ENCODE measurements at places on chromosomes 5 and 9. TPM values are rescaled to one million over a fixed set of nuclear protein-coding genes. Genes with fewer than 3 reads are reported as not detected.

DNA sequence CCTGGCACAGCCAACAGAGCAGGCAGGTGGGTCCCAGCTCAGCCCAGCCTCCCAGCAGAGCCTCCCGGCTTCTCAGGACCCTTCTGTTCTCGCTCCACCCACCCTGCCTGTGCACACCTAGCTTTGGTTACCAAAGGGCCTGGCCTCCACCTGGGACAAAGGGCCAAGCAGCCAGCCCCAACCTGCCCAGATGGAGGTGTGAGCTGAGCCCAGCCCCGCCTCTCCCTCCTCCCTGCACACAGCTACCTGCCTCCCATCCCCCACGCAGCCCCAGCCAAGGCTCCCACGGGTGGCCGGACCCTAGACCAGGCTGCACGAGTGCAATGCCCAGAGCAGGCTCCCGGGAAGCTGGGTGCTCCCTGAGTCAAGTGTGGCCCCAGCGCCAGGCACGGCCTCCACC lies 5.6 kb downstream of the TPRN start:
- H3K36me3 ChIP-seq, result no peaks in the 10 kb centered on the region
- peaks cover 11% of the 10 kb centered on the region for H3K4me1 ChIP-seq
- DNase-seq, result no peak

DNA sequence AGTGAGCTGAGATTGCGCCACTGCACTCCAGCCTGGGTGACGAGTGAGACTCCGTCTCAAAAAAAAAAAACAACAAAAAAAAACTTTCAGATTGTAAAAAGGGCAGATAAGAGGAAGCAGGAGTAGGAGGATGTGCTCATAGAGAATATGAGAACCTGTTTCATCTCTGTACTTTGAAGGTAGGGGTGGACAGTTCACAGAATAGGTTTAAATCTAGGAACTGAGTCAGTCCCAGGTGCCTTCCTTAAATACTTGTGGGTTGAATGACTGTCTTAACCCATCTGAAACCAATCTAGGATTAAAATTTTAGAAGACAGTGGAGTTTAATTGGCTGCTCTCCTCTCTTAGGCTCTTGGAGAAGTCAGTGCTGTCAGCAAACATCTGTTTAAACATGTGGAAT lies 12.4 kb downstream of the POLK start:
- H3K4me3 ChIP-seq, result no peak overlapping the region
- H3K27me3 ChIP-seq, result no peaks in the 10 kb centered on the region

DNA sequence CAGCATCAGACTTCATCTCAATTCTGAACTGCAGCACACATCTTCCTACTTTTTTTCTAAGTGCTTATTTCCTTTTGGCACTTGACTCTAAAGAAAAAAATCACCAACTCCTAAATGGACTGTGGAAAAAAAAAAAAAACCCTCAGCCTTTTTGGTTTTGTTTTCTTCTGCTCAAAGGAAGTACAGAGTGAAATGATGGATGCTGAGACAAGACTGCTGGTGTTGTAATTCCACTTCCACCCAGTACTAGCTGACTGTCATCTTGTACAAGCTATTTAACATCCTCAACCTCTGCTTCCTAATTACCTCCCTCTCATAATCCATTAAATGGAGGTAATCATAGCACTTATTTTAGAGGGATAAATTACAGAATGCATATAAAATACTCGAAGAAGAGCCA lies 171.5 kb upstream of the GNA14 start:
- H3K27me3 ChIP-seq, result no peaks in the 10 kb centered on the region
- no peak overlapping the region for H3K4me3 ChIP-seq
- H3K27ac ChIP-seq, result no peak overlapping the region
- H3K36me3 ChIP-seq, result peaks cover 2% of the 10 kb centered on the region
- peaks cover 21% of the 10 kb centered on the region for H3K4me1 ChIP-seq

- H3K4me3 ChIP-seq, result no peak overlapping the region
- H3K4me1 ChIP-seq, result no peaks in the 10 kb centered on the region
- no peaks in the 10 kb centered on the region for H3K36me3 ChIP-seq
- H3K27me3 ChIP-seq, result peaks cover 8% of the 10 kb centered on the region
- no peak overlapping the region for H3K27ac ChIP-seq
- no peak for DNase-seq
These were observed 291.9 kb downstream of the COX7C start for GRCh38 chr5:86909418-86910295.

DNA sequence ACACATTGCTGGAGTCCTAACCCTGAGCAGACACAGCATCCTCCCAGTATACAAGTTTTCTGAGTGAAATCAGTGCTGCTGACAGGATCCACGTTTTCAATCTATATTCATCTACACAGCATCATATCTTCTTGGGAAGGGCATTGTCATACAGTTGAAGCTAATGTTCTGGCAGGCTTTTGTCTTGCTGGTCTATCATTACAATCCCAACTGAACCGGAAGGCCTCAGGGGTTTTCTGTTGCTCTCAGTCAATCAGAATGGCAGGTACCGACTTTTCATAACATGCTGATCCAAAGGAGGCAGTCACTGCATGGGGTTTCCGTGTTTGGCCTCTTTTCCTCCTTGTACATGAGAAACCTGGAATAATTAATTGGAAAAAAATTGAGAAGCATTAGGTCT lies 2118.8 kb upstream of the WWC1 start:
- DNase-seq, result no peak
- no peak overlapping the region for H3K27ac ChIP-seq
- H3K4me1 ChIP-seq, result no peaks in the 10 kb centered on the region
- no peaks in the 10 kb centered on the region for H3K27me3 ChIP-seq

- no peak for DNase-seq
- no peak overlapping the region for H3K4me3 ChIP-seq
- peaks cover 46% of the 10 kb centered on the region for H3K4me1 ChIP-seq
- no peaks in the 10 kb centered on the region for H3K27me3 ChIP-seq
These were observed 17.1 kb downstream of the VPS13A start for GRCh38 chr9:77194423-77194822.

GRCh38 chr5:179298181-179298993 lies 46.9 kb downstream of the ADAMTS2 start:
- no peaks in the 10 kb centered on the region for H3K36me3 ChIP-seq
- H3K4me1 ChIP-seq, result no peaks in the 10 kb centered on the region
- H3K27ac ChIP-seq, result no peak overlapping the region
- H3K27me3 ChIP-seq, result peaks cover 10% of the 10 kb centered on the region
- H3K4me3 ChIP-seq, result no peak overlapping the region

DNA sequence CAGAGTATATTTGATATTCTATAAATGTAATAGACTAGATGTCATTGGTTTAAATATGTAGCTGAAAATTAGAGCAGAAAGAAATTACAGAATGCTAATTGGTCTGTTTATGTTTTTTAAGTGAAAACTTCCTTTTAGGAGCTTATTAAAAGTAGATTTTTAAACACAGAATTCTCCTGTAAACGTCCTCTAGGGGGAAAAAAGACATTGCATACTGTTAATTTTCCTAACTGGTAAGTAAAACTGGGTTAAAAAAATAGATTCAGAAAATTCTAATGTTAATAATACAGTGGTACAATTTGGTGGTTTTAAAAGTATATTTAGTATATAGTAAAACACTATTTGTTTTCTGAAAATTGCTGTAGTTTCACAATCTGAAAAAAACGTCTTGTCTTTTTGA lies 59.8 kb downstream of the ZCCHC7 start:
- DNase-seq, result no peak
- H3K4me1 ChIP-seq, result peaks cover 17% of the 10 kb centered on the region

- no peak overlapping the region for H3K4me3 ChIP-seq
- peaks cover under 1% of the 10 kb centered on the region for H3K4me1 ChIP-seq
- H3K27me3 ChIP-seq, result peaks cover 17% of the 10 kb centered on the region
- H3K27ac ChIP-seq, result no peak overlapping the region
- H3K36me3 ChIP-seq, result no peaks in the 10 kb centered on the region
These were observed 9.1 kb upstream of the GNAQ start for GRCh38 chr9:78040726-78041125.

GRCh38 chr5:160119905-160120266 lies 636 bp upstream of the PWWP2A start:
- H3K36me3 ChIP-seq, result peaks cover 8% of the 10 kb centered on the region
- peak overlapping the region; percentile 96 for H3K27ac ChIP-seq
- H3K4me1 ChIP-seq, result peaks cover 17% of the 10 kb centered on the region
- no peak for DNase-seq
- H3K4me3 ChIP-seq, result peak overlapping the region; percentile 100
- H3K27me3 ChIP-seq, result peaks cover 6% of the 10 kb centered on the region

DNA sequence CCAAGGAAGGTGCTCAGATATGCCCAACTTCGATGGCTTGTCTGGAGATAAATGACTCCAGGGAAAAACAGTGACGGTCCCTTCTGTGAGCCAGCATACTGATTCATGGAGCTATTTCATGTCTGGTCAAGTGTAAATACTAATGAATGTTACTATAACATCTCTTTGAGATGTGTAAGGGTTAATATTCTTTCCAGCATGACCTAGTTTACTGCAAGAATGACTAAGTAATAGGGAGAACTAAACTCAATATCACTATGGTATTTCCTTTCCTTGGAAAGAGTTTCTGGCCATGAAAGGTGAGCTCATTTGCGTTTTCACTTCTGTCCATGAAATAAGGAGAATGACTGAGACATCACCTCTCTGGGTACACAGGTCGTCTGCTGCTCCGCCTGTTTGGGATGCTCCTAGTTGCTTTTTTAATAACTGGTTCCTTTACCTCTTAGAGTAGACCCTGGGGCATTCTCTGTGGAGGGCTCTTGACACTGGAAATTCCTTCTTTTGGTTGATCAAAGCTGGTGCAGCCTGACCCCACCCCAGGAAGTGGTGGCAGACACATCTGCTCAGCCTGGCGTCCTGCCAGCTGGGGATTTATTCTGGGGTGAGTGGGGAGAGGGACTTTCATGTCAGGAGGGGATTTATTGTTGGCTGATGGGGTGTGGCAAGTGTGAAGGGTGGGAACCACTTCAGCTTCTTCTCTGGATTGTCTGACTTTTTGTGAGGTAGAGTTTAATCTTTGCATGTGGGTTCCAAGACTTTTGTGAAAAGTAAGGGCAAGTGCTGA lies 250.0 kb upstream of the MPDZ start:
- no peak overlapping the region for H3K4me3 ChIP-seq
- H3K4me1 ChIP-seq, result no peaks in the 10 kb centered on the region
- no peaks in the 10 kb centered on the region for H3K27me3 ChIP-seq
- H3K36me3 ChIP-seq, result no peaks in the 10 kb centered on the region
- no peak for DNase-seq
- H3K27ac ChIP-seq, result no peak overlapping the region

DNA sequence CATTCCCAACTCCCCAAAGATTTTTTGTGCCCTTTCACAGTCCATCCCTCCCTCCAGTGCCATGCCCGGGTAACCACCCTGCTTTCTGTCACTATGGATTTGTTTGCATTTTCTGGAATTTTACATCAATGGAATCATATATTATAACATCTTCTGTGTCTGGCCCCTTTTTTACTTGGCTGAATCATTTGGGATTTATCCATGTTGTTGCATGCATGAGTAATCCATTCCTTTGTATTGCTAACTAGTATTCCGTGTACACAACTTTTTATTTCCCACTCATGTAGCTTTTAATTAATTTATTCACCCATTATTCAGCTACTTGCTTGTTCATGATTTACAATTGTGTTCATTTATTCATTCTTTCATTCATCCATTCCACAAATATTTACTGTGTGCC lies 94.1 kb downstream of the FGF18 start:
- peaks cover 49% of the 10 kb centered on the region for H3K27me3 ChIP-seq
- H3K4me1 ChIP-seq, result no peaks in the 10 kb centered on the region
- H3K4me3 ChIP-seq, result no peak overlapping the region
- no peak for DNase-seq

GRCh38 chr5:98320343-98320742 lies 453.1 kb upstream of the RGMB start:
- no peaks in the 10 kb centered on the region for H3K27me3 ChIP-seq
- no peaks in the 10 kb centered on the region for H3K4me1 ChIP-seq
- no peak for DNase-seq
- no peak overlapping the region for H3K27ac ChIP-seq
- no peak overlapping the region for H3K4me3 ChIP-seq

DNA sequence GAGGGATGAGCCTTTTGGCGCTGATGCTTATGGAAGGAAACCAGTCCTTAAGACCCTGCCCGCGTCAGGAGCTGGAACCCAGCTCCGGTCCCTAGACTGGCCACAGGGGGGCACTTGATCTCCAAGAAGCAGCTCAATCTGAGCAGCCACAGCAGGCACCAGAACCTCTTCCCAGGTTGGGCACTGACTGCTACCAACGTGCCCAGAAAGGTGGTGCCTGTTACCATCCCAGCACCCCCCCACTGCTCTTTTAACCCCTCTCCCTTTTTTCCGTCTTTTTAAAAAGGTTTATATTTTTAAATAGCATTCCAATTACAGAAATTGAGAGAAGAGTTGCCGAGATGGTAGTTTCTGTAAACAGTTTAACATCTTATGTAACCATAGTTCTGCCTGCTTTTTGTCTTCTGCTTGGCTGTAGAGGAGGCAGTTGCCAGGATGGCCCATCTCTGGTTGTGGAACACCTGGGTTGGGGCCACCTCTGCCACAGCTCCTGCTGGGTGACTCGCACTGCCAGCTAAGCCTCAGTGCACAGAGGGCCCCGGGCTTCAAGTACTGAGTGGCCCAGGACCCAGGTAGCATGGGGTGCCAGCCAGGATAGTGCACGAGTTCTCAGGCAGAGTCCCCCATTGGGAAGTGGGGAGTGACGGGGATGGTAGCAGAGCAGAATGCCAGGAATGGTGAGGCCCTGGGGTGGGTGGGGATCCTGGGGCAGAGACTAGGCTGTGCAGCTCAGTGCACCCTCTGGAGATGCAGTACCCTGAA lies 62.8 kb downstream of the PFDN1 start:
- DNase-seq, result no peak
- peaks cover 9% of the 10 kb centered on the region for H3K4me1 ChIP-seq
- H3K27me3 ChIP-seq, result no peaks in the 10 kb centered on the region
- peaks cover 3% of the 10 kb centered on the region for H3K36me3 ChIP-seq

DNA sequence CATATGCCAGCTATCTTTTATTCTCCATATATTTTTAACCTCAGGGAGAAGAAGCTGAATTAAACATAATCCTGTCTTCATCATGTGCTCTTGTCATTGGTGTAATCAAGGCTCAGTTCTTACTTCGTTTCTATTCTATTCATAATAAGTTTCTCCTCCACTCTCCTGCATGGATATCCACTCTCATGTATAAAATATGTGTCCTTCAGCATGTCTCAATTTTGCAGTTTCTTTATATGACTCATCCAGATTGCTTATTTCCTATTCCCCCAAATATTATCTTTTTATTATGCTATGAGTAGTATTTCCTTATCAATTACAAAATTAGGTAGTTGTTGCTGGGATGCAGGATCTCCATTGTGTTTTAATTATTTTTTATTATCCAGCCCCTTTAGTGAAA lies 643.7 kb upstream of the ACO1 start:
- H3K36me3 ChIP-seq, result no peaks in the 10 kb centered on the region
- H3K4me1 ChIP-seq, result no peaks in the 10 kb centered on the region
- no peaks in the 10 kb centered on the region for H3K27me3 ChIP-seq
- DNase-seq, result no peak

The BAAT gene
- total RNA-seq, result not detected

The BSPRY gene
- 0.32 TPM for total RNA-seq

The GEMIN5 gene
- total RNA-seq, result 6.8 TPM

The GRAMD2B gene
- total RNA-seq, result 11.7 TPM

The LHX6 gene
- not detected for total RNA-seq

Measured in T-helper 17 cell (primary cell).